ENCODE measurements at places on chromosomes 13 and 19.

- no peak for DNase-seq
Measured at GRCh38 chr19:42306646-42307045, 4.2 kb upstream of the PAFAH1B3 start.

DNA sequence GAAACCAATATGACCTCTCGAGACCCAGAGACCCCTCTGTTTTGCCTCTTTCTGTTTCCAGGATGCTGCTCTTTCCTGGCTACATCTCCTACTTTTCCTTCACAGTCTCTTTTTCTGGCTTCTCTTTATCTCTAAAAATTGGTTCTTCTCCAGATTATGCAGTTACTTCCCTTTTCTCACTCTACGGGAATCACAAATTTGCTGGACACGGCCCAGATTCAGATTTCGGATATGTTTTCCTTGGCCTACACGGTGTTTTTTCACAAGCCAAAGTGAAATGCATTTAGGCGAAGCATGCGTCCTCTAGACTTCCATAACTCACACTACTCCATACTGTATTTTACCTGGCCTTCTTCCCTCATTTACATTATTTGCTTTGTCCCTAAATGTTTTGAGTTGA, 214.7 kb upstream of the MIR17HG start:
- no peak for DNase-seq

DNA sequence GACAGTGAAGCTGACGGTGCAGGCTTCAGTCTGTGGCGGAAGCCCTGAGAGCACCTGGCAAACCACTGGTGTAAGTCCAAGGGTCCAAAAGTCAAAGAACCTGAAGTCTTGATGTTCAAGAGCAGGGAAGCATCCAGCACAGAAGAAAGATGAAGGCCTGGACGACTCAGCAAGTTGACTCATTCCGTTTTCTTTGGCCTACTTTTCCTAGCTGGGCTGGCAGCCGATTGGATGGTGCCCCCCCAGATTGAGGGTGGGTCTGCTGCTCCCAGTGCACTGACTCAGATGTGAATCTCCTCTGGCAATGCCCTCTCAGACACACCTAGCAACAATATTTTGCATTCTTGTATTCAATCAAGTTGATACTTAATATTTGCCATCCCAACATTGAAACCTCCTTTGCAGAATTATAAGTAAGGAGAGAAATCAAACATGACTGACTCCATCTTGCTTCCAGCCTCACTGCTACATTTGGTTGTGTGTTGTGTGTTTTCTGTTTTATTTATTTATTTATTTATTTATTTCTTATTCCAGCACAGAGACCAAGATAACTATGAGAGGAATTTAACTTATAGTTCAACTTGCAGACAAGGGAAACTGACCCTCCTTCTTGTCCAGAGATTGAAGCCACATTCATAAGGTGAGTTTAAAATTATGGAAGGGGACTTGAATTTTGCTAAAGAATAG, 32.8 kb downstream of the IGFL2 start:
- no peak for DNase-seq

DNA sequence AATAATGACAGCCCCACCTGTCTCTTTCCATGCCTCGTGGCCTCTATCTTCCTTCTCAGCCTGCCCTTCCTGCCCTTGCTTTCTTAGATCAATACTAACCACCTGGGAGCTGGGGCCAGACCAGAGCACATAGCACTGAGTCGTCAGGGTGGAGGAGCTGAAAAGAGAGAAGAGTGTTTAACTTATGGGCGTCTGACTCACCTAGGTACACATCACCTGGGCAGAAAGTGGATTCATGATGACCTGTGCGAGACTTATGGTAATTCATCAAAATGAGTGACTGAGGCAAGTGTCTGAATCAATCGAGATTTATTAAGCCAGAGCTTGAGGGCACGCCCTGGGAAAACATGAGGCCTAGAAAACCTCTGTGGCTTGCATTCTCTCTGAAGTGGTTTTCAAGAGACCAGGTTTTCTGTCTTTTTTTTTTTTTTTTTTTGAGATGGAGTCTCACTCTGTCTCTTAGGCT, 19.2 kb downstream of the CEACAM6 start:
- no peak for DNase-seq

- DNase-seq, result no peak
Measured at GRCh38 chr19:42474743-42475142, 32.0 kb upstream of the CXCL17 start.

DNA sequence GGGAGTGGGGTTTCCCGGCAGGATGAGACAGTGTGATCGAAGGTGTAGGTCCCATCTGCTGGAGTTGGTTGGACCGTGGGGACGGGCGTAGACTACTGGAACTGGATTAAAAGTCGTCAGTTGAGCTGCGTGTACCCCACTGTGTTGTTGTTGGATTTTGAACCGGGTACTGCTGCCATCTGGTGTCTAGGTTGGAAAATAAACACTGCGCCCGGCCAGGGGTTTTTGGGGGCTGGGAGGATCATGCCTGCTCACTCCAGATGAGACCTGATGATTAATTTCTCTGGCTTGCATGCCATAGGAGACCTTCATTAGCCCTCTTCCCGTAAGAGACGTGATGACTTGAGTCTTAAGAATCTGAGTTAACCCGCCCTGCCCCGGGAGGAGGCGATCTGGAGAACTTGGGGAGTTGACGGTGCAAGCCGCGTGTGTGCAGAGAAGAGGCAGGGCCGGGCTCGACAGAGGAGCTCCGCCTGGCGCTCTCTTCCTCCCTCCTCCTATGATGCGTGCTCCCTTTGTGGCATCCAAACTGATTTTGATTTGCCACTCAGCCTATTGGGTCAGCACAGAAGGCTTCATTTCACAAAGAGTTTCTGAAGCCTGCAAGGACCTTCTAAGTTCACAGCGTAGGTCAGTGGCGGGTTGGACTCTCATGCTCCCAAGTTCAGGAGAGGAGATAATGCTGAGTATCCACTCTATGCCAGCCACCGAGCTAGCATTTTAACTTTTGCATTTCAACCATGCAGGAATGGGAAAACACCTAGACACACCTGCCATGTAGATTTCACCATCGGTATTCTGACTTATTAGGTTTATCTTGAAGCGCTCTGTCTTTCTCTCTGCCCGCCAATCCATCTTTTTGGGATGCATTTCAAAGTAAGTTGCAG, 2.7 kb downstream of the UHRF1 start:
- DNase-seq, result peak; percentile 21

DNA sequence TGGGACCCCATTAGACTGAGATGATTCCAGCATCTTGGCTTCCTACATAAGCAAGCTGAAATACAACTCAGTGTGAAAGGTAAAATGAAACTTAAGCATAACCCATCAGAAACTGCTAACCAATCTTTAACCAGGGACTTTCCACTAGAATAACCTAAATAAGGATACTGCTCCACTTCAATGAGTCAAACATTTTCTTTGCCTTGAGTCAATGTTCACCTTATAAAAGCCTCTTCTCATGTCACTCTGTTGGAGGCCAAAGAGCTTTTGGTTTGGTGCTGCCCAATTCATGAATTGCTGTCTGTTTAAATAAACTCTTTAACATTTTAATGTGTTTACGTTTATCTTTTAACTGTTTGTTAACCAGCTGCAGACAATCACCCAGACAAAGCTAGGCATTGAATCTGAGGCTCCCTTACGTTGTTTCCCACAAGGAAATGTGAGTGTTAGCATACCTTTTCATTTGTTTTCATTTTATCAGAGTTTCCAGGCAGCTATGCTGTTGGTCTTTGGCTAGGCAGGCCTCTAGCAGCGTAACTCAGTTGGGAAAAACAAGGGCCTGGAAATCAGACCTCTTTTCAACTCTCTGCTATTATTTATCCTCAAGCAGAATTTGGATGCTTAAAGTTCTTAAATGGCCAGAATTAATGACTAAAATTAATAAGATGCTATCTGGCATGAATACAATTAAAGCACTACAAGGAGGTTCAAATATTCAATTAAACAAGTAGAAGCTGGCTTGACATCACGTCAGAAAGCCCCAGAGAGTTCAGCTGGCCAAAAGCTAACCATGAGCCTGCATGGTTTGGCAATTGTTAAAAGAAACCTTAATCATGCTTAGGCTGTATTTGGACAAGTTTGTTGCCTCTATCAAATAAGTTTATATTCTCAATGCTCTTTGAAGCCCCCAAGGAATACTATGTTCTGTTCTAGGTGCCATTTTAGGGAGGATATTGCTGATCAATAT, 200.2 kb downstream of the DCLK1 start:
- DNase-seq, result no peak

DNA sequence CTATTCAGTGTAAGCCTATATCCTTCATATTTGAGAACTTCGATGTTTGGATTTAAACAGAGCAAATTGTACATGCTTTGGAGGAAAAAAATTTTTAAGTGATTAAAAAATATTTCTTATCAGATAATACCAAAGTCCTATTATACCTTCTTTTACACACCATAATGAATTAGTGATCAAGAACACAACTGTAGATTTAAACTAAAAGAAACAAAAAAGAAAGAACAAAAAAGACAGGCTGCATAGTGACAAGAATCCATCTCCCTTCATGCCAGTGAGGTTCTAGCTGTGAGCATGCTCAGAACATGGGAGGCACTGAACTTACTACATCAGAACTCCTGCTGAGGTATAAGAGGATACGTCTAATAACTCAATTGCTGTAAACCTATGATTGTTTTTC, at the start of gene RXFP2:
Gene RXFP2, plus strand, starts transcription at position 301 of the 400 bp plus-strand sequence. Its CDS starts 87 bp downstream, at position 388.
- DNase-seq, result no peak

- no peak for DNase-seq
Measured at GRCh38 chr13:48818495-48819356, 157.0 kb upstream of the FNDC3A start.

DNA sequence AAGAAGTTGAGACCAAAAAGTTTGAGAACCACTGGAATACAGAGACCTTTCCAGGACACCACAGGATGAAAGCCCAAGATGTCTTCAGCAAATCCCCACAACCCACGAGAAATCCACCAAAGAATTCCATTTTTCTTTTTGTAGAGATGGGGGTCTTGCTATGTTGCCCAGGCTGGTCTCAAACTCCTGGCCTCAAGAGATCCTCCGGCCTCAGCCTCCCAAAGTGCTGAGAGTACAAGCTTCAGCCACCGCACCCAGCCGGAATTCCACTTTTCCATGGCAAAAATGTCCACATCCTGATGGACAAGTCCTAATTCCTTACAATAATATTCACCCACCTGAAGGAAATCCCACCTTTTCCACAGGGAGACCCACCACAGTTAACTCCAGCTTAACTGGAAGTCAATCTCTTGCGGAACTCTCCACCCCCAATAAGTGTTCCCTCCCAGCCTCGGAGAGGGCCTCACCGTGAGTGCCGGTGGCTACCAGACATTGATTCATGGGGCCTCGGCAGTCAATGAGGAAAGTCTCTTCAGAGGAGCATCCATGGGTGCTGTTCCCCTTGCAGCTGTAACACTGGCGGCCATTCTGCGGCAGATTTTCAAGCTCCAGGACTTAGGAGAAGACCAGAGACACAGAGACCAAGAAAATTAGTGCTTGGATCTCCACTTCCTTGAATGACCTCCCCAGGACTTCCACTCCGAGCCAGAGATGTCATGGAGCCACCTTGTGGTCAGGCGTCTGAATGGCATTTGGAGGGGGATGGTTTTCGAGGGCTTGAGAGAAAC, 12.3 kb upstream of the CADM4 start:
- no peak for DNase-seq

GRCh38 chr13:36837354-36838092, 18.5 kb downstream of the RFXAP start:
- no peak for DNase-seq

DNA sequence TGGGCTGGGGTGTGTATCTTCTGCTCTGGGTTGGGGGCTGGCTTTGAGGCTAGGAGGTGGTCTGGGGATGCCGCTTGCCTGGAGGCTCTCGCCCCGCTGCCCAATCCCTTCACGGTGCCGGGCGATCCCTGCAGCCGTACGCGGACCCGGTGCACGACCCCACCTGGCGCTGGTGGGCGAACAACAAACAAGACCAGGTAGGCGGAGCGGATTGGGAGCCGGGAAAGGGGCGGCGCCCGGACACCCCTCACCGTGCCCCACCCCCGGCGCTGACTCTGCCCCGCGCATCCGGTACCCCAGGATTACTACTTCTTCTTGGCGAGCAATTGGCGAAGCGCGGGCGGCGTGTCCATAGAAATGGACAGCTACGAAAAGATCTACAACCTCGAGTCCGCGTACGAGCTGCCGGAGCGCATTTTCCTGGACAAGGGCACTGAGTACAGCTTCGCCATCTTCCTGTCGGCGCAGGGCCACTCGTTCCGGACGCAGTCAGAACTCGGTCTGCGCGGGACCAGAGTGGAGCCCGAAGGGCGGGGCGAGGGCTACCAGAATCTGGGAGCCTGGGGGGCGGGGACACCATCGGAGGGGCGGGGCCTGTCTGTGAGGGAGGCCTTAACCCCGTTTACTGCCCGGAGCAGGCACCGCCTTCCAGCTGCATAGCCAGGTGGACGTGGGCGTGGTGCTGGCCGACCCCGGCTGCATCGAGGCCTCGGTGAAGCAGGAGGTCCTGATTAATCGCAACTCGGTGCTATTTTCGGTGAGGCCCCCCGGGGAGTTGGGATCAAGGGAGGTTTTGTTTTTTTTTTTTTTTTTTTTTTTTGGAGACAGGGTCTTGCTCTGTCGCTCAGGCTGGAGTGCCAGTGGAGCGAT, 12.1 kb upstream of the PSMD8 start:
- peak; percentile 67 for DNase-seq

- no peak for DNase-seq
Measured at GRCh38 chr13:102128216-102128810, 273.5 kb downstream of the FGF14 start.

- no peak for DNase-seq
Measured at GRCh38 chr19:14035706-14036105, 4.1 kb downstream of the IL27RA start.

DNA sequence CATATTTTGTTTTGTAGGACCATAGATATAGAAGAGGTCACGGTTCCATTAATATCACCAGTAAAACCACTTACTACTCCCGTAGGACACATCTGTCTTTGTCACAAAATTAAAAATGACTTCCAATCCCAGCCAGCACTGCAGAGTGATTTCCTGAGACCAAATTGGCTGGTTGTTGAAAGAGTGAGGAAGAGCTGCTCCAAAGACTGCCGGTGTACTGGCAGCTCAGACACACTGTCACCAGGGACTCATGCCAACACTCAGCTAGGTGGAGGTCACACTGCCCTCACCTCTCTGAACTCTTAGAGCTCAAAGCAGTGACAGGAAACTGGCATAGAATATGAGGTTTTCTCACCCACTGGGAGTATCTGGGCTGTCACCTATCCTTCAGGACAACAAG, 52.1 kb downstream of the FLT1 start:
- no peak for DNase-seq

GRCh38 chr19:50325310-50326100, 3.7 kb downstream of the KCNC3 start:
- peak; percentile 85 for DNase-seq

GRCh38 chr13:28582225-28582891, 76.6 kb upstream of the POMP start:
- DNase-seq, result no peak
